Stimulated activated CD8-positive, alpha-beta memory T cell treated with anti-CD3 and anti-CD28 coated beads, Interleukin-2, amount 100 ng/mL, for 1 hour (primary cell): ENCODE measurements at places on chromosomes 2 and 18.

- no peak for DNase-seq
These were observed 12.8 kb downstream of the B3GNT2 start for GRCh38 chr2:62208758-62209114.

DNA sequence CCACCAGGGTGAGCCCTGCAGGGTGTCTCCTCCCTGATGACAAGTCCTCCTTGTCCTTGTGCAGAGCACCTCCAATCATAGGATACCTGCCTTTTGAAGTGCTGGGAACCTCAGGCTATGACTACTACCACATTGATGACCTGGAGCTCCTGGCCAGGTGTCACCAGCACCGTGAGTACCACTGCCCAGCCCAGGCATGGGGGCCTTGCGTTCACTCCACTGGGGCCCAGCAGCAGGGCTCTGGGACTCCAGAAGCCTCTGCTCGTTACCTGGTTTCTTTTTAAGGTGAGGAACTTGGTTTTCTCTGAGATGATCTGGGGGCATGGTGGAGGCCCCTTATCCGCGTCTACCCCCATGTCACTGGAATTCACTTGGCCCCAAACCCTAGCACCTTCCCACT, 36.5 kb upstream of the RPL31 start:
- no peak for DNase-seq

GRCh38 chr18:27713738-27714095, 463.2 kb downstream of the CDH2 start:
- DNase-seq, result no peak

DNA sequence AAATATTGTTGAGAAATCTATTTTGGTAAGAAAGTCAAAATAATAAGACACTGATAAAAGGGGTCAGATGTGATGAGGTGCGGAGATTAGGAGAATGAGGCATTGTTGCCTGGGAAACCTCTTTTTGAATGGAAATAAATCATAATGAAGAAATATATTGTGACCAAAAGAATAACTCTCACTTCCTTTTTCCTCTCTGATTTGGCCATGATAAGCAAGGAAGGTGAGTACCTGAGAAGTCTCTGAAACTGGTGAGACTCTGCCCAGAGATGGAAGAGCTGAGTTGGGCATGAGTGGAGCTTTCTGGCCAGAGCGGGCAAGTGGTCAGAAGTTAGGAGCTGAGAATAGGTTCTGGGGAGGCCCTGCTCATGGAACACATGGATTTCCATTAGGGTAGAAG, 11.8 kb downstream of the LAMA3 start:
- DNase-seq, result no peak

GRCh38 chr2:203960811-203961210, 24.2 kb downstream of the ICOS start:
- DNase-seq, result no peak
